Choroid plexus epithelial cell (primary cell): ENCODE measurements at places on chromosomes 12 and 14.
A peak's percentile ranks its signal among the peaks of the same experiment; 100 is the strongest.

DNA sequence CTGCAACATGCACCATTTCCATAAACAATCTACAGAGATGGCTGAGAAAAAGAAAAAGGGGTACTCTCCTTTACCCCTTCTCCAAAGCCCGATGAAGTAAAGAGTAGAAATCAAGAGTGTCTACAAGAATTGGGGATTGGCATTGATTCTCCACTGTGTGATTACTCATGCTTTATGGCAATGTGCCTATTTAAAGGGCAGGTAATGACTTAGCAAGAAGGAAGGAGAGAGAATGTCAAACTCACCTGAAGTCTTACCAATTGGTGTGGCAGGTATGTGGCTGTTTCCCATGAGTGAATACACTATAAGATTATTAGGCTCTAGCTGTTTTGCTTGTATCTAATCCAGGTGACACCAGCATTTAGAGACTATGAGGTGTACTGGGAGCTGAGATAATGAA lies 275.3 kb downstream of the CCER1 start:
- DNase-seq: no peak

DNA sequence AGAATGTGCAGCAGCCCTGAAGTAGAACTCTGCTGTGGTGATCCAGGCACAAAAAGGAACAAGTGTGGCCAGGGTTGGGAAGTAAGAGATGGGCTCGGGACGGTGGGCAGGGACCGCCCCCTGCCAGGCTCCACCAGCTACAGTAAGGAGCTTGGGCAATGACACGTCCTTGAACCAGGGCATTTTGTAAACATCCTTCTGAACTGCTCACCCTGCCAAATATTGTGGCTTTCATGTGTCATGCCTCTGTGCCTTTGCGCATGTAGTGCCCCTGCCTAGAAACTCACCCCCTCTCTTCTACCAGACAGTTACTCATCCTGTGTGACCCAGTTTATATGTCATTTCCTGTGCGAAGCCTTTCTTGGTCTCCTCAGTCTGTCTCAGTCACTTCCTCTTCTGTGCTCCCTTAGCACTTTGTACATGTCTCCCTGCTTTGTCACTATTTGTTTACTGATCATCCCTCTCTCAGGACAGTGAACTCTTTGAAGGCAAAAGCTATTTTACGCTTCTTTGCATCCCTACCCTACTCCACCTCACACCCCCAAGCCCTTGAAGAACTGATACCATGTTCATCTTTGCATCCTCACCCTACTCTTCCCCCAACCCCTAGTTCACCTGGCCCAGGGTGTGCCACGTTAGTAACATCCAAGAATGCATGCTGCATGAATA lies 108.9 kb upstream of the PLEKHG7 start:
- peak; percentile 87 for DNase-seq

DNA sequence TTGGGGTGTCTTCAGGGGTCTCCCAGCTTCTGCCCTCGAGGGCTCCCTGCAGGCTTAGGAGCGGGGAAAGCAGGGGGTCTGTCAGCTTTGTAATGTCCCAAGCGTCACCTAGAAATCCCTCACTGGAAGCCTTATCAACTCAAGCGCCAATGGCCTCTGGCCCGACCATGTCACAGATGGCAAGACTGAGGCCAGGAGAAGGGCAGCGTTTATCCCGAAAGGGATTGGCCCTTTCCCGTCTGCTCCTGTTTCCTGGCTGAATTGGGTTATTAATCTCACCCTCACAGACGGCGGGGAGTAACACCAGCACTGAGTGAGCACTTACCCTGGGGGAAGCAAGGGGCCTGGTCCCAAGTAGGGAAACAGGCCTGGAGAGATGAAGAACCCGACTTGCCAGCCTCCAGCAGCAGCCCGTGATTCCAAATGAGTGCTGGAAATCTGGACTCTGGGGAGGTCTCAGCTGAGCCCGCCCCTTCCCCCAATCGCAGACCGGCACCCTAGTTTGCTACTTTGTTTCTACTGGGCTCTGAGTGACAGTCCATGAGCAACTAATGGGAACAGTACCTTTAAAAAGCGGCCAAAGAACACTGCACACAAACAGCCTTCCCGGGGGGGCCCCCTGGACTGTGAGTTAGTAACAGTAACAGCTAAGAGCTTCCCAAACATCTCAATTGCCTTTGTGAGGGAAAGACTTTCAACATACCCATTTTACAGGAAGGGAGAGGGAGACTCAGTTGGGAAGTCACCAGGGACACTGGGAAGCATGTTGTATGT lies 2.1 kb upstream of the NCOR2 start:
- DNase-seq: peak; percentile 30

DNA sequence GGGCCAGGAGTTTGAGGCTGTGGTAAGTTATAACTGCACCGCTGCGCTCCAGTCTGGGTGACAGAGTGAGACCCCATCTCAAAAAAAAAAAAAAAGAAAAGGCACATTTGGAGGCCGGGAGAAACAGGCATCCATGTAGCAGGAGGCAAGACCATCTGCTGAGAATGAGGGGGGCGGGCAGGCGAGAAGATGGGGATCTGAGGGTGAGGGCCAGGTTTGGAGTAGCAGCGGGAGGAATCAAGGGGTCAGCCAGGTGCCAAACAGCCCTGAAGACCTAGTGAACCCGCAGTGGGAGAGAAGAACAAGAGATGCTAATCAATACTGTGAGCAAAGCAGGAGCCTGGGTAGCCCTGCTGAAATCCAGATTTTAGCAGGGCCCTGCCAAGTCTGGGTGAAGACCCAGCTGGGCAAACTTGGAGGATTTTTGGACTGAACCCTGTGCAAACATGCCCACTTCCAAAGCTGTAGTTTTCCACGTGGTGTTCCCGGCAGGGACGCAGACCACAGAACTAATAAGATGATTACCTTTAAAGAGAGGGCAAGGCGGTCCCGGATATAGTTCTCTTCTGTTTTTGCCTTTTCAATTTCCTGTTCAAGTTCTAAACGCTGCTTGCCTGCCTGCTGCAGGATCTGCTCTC lies 61.0 kb downstream of the NIN start:
- DNase-seq: no peak

DNA sequence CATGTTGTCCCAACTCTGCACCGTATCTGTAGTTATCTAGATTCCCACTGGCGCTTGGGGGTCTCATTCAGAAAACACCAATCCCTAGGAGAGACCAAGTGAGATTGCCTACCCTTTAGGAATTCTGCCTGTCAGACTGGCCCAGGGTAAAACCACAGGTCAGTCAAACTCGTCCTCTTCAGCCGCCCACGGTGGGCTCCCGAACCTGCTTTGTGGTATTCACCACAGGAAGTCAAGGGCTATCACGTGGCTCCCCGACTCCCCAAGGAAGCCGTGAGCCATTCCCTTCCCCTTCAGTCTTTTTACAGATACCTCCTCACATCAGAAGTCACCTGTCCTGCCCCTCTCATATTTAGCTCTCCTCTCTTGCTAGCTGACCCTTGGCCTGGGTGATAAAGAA lies 159.9 kb downstream of the EGLN3 start:
- DNase-seq: no peak

DNA sequence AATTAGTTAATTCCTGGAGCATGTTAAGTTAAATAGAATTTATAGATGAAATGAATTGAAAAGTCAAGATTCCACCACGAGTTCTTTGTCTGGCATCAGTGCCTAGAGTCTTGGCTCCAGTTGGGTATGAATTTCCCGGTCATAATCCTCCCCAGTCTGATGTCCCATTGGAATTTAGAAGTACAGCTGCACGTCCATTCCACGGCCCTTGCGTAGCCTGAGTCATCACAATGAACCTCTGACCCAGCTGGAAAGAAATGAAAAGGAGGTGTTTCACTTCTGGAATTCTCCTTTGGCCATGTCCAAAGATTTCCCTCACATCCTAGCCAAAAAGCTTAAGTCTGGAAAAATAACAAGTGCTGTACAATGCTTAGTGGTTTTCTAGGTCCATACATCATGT lies 122.7 kb downstream of the KICS2 start:
- DNase-seq: peak; percentile 77

DNA sequence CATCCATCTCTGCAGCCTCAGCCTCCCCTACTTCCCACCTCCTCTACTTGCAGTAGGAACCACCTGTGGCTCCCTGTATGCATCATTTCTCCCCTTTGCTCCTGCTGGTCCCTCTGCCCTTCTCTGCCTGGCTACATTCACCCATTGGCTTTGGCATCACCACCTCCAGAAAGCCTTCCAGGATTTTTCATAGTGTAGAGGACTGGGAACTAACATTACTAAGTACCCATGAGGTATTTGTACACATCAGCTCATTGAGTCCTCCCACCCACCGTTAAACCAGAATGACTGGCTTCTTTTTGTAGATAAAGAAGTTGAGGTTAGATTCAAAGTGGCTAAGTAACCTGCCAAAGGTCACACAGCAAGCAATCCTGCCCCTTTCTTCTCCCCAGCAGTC lies 17.1 kb downstream of the SYNE3 start:
- DNase-seq: no peak

GRCh38 chr14:35576856-35577255 lies 42.9 kb downstream of the INSM2 start:
- no peak for DNase-seq

GRCh38 chr12:27575762-27576118 lies 51.7 kb downstream of the PPFIBP1 start:
- no peak for DNase-seq

DNA sequence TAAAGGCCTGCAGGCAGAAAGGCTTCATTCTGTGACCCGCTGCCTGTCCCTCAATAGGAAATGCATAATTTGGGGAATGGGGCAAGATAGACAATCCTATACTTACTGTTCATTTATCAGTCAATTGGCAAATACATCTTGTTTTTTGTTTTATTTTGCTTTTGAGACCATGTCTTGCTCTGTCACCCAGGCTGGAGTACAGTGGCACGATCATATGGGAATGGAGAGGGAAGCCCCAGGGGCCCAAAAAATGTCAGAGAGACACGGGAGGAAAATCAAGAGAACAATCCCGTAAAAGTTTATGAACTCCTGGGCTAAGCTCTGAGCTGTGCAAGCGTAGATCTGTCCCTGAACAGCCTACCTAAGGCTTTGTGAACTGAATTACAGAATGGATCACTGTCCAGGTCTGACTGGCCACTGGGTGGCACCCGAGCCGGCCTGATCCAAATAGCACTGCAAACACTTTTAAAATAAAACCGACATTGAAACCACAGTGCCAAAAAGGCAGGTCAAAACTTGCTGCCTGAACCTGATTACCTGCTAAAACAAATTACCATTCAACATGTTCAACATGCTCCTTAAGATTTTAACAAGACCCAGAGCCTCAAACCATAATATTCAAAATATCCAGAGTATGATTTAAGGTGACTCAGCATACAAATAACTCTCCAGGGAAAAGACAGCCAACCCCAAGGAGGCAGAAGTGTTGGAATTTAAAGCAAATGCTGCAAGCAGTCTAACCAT lies 11.8 kb downstream of the COPS7A start:
- DNase-seq: peak; percentile 75

DNA sequence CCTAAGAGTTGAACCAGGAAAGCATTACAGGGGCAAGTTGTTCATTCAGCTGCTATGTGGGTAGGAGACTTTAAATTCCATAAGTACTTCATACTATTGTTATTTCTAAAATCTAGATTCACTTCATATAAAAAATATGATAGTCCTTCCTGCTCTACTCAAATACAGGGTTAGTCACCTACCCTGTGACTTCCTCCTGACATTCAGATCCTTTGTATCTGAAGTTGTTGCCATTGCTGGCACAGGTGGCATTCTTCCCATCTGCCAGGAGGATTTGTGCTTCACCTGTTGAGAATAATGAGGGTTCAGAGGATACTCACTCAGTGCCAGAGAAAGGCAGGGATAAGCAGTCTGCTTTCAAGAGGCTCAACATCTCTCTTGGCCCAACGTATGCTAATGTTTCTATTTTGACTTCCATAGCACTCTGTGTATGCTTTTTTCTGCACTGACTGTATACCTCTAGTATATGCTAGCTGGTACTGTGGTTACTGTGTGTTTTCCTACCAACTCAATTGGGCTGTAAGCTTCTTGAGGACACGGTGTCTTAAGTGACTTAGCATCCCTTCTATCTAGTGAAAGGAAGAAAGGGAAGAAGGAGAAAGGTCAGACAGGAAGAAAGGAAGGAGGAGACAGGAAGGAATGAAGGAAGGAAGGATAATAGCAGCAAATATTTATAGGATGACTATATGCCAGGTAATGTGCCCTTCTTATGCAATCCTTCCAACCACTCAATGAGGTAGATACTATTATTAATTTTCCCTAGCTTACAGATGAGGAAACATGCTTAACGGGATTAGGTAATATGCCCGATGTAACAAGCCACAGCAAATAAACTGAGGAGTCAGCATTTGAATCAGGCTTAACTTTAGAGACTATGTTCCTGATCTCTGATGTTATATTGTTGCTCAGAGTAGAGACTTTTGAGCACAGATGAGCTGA lies 38.5 kb upstream of the FGF6 start:
- DNase-seq: no peak

GRCh38 chr14:59333668-59334067 lies 131.5 kb downstream of the GPR135 start:
- peak; percentile 99 for DNase-seq

DNA sequence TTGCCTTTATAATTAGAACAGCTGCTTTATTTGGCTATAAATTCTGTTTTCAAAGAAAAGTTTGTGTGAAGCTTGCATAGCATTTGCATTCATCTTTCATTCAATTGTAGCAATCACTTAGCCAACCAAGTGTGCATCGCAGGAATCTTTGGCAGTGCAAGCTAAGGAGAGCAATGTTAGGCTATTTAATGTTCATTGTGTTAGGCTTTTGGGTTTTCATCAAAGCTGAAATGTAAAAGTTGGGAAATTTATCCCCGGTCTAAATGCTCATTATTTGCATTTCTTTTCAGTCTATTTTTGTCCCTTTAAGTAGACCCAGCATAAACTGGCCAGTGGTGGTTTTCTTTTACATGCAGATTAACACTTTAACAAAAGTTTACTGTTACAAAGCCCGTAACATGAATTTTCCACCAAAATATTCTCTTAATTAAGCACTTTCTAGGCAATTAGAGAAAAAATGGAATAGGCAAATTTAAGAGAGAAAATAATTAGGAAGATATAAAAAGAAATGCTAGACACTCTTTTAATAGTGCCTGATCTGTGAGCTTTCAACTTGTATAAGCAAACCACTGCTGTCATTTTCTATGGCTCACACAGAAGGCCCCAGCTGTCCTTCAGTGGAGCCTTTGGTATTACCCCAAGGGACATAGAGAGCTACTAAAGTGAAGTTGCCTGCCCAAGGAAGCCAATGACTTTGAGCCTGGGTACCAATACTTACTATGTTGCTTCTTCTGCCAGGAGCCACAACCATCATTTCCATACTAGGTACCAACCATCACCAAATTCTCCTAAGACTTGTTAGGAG lies 898.9 kb upstream of the SEL1L start:
- DNase-seq: no peak

DNA sequence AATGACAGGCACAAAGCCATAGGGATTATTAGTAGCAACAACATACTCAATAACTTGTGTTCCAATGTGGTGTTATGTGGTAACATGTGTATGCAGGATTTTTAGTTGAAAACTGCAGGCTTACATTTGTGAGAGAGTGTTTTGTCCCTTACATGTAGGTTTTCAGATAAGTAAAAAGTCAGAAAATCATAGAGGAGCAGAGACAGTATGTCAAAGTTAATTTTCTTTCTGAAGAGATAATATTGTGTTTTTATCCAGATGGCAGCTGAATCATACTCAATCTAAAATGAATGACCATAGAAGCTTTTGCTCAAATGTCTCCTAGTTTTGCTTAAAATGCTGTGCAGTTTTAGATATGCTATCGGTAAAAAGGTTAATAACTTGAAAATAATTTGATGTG lies 277.0 kb downstream of the TRHDE start:
- DNase-seq: no peak

GRCh38 chr12:64864319-64864718 lies 39.9 kb downstream of the TBC1D30 start:
- DNase-seq: no peak
